Astrocyte of the spinal cord (primary cell): ENCODE measurements at places on chromosomes 2 and 18.
A peak's percentile ranks its signal among the peaks of the same experiment; 100 is the strongest.

- DNase-seq = no peak
Measured at GRCh38 chr2:170845343-170845742, 28.7 kb downstream of the GAD1 start.

DNA sequence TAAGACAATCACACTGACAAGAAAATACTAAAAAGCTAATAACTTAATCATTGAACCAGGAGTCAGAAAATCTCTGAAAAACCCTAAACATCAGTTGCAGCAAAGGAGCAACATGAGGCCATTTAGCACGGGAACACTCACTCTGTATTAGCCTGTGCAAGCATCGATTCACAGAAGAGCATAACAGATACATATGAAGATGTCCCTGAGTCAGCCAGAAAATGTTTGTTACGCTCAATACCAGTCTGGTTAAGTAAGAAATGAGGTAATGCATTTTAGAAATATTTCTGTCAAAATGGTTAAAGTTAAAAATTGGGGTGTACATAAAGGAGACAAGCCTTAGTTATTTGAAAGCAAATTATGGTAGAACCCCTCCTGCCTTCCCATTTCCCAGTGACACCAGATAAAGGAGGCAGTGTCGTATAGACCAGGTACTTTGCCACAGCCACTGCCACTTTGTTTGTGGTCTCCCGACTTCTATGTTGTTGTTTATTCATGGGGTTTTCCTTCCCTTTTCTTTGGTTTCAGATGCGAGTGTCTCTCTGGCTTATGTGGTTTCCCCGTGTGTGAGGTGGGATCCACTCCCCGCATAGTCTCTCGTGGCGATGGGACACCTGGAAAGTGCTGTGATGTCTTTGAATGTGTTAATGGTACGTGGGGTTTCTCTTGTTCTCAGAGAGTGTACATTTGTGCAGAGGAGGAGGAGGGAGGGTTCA lies 108.6 kb downstream of the CRIM1 start:
- no peak for DNase-seq

DNA sequence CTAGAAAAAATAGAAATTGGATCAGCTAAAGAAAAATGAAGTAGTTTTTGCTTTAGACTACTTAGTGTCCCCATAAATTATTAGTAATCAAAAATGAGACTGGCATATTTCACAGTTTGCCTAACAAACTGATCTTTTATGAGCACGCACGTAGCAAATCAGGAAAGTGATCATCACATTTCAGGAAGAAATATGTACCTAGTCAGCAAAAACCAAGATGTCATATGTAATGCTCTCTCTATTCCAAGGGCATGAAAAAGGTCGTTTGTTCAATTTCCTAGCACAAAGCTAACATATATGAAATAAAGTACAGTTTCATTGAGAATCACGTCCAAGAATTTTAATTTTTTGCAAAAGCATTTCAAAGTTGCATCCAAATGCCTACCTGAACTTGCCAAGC lies 600.4 kb upstream of the CHAC2 start:
- no peak for DNase-seq

DNA sequence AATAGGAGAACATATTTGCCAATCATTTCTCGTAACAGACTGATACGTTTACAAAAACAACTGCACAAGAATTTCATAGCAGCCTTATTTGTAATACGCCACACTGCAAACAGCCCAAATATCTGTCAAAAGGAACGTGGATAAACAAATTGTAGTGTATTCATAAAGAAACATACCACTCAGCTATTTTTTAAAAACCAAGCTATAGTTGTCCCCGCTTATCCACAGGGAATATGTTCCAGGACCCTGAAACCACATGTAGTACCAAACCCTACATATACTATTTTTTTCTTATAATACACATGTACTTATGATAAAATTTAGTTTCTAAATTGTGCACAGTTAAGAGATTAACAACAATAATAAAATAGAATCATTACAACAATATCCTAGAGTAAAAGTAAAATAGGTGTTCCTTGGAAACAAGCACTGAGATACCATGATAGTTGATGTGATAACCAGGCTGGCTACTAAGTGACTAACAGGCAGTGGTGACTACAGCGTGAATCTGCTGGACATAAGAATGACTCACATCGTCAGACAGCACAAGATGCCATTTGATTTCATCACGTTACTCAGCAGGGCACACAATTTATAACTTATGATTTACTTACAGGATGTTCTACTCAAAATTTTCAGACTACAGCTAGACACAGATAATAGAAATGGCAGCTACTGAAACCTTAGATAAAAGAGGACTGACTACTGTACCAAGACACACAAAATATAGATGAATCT lies 367.4 kb downstream of the NCKAP5 start:
- peak; percentile 90 for DNase-seq

GRCh38 chr2:27497288-27497627 lies 619 bp downstream of the GCKR start:
- no peak for DNase-seq

- peak; percentile 35 for DNase-seq
Measured at GRCh38 chr2:96870626-96871255, 861 bp upstream of the SEMA4C start.

DNA sequence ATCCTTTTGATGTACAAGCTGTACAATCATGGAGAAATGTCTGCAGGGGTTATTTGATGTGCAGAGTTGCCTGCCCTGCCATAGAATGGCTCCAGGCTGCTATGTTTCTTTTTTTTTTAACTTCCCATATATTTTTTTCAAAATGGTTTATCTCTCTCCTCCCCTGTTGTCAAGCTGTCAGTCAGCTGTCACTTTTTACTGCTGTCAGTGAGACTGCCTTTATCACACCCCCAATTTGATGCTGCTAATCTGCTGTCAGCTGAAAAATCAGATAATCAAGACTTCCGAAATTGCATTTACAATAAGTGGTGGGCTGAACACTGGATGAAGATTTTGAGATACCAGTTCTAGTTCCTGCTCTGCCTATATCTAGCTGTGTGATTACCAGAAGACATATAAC lies 382.6 kb downstream of the ZEB2 start:
- DNase-seq = no peak

- peak; percentile 62 for DNase-seq
Measured at GRCh38 chr2:217103752-217104545, 244.1 kb upstream of the TNP1 start.

DNA sequence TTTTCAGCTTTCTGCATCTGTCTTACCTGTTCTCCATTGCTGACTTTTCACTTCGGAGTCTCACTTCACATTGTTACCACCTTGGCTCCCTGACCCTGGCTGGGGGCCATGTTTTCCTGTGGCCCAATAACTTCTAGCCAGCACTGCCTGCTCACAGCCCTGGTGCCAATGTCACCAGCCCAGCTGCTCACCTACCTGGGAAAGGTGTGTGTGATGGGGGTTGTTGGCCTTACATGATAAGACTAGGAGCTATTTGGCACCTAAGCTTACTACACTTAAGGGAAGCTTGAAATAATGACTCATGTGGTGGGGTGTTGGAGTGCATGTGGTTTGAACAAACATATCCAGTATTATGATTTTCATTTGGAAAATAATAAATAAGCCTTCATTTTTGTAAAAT lies 37.5 kb upstream of the PGAP1 start:
- no peak for DNase-seq

GRCh38 chr18:40464032-40464431 lies 1491.0 kb upstream of the PIK3C3 start:
- DNase-seq = no peak

- no peak for DNase-seq
Measured at GRCh38 chr2:206343816-206344215, 69.4 kb downstream of the ZDBF2 start.

- no peak for DNase-seq
Measured at GRCh38 chr18:59639821-59640220, 57.4 kb downstream of the CCBE1 start.

DNA sequence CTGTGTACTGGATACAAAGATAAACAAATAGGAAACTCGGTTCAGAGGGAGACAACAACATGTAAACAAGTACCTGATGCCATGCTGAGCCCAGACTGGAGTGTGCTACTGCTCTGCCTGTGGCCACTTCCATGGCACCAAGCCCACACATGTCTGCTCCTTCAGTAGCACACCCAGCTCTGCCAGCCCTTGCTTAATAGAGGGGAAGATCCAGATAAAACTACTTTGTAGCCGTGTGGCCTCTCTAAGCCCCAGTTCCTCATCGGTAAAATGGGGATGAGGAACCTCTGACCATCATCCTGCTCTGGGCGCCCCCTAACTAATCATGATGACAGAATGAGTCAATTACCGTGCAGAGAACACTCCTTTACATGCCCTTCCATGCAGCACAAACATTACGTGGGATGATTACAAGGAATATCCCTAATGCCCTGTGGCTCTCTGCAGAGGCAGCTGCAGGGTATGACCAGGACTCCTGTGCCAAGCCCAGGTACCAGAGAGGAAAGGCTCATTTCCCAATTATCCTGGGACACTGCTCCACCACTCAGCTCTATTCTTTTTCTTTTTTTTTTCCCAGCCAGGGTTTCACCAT lies 34.9 kb downstream of the DNMT3A start:
- no peak for DNase-seq

GRCh38 chr2:218010140-218010983 lies 7.6 kb upstream of the TNS1 start:
- no peak for DNase-seq

GRCh38 chr2:26299471-26300101 lies 46.4 kb upstream of the SELENOI start:
- peak; percentile 84 for DNase-seq

- DNase-seq = no peak
Measured at GRCh38 chr2:157443795-157444640, at the start of gene CYTIP. TSS of gene CYTIP (minus strand) at chr2:157444089. CDS start at chr2:157444020, 69 bp downstream.

DNA sequence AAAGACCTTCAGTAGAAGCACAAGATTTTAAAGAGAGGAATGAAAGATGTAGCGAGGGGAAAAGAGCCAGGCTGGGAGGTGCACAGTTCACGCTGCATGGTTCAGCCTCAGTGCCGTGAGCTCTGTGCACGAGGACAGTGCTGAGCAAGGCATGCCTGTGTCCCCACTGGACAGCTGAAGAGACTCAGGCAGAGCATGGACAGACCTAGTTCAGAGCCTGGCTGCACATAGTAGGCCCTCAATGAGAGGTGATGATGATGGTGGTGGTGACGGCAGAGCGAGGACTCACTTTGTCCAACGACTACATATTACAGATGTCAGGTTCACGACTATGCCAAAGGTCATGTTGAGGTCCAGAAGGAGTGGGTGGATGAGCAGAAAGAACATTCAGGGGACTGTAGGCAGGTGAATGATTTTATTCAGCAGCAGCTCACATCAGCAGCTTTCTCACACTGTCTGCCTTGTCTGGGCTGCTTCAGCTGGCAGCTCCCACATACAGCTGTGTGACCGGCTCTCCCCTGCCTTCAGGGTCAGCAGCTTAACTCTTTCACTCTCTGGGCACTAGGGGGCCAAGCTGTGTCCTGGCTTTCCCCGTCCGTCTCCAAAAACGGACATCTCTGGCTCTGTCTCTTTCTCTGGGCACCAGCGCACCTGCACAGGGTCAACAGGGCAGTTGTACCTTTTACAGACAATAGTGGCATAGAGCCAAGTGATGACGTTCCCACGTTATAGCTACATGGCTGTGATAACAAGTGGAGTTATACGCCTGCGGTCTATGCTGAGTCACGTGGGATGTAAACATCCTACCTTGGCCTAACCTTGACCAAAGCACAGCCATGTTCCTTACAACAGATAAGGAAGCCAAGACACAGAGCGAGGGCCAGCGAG lies 128.8 kb upstream of the MSH6 start:
- no peak for DNase-seq

GRCh38 chr2:7845332-7845731 lies 836.5 kb upstream of the ID2 start:
- peak; percentile 73 for DNase-seq

DNA sequence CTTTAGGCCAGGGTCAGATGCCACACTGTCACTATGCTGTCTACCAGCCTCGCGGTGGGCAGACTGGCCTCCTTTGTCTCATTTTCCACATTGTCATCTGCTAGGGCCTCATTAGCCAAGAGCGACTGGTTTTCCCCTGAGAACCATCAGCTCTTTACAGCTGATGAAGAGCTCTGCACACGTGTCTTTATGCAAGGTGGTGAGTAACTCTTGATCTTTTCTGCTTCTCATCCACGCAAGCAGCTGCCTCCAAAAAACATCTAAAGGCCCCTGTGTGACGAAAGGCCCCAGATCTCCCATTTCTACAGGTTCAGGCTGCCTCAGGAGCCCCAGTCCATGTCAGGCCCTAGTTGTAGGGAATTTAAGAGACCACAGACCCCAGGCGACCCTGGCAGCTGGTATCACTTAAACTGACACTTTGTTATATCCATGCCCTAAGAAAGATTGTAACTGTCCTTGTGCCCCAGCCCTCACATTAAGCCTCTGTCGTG lies 52.9 kb downstream of the DPYSL5 start:
- DNase-seq = no peak

DNA sequence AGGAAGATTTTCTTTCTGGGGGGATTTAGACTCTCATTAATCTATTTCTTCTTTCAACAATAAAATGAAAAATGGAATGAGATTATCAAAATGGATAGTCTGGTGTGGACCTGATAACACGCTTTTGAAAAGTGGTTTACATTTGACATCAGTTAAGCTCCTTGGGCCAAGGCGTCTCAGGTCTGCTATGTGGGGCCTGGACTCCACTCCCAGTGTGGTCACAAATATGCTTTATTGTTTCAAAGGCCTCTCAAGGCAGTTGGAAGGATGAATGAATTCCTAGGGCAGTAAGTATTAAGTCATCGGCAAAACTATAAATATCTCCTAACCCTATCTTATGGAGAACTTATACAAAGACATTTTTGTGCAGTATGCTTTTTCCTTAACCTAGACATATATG lies 74.5 kb downstream of the ETAA1 start:
- DNase-seq = no peak

DNA sequence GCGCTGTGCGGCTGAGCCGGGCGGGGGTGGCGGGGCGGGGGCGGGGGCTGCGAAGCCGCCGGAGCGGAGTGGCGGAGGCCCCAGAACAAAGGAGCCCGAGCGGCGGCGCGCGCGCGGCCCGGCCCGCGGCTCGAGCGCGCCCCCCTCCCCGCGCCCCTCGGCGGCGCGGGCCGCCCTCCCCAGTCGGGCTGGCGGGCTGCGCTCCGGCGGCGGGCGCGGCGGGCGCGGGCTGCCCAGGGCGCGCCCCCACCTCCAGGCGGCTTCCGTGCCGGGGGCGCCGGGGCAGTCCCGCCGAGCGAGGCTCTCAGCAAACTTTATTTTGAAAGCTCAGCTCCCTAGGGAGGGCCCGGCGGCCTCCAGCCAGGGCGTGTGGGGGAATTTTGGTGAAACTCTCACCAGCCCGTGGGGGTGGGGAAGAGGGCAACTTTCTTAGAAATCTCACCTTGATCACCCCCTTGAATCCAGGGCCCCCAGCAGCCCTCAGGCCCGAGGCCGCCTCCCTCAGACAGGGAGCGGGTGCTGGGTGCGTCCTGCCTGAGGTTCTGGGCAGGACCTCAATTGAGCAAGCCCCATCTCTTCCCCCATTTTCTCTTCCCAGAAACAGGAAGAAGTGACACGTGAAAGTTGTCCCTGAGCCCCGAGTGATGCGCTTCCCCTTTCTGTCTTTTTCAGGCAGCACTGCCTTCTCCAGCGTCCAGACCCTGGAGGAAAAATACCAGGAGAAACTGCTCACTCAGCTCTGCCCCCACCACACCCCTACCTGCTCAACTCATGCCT lies 786 bp downstream of the TET3 start:
- DNase-seq = no peak

- peak; percentile 12 for DNase-seq
Measured at GRCh38 chr18:34697233-34697632, 12.9 kb upstream of the DTNA start.

- no peak for DNase-seq
Measured at GRCh38 chr2:38033646-38034045, 42.3 kb downstream of the CYP1B1 start.
